Epithelial cell of prostate (primary cell): ENCODE measurements at places on chromosomes 12 and 14.

DNA sequence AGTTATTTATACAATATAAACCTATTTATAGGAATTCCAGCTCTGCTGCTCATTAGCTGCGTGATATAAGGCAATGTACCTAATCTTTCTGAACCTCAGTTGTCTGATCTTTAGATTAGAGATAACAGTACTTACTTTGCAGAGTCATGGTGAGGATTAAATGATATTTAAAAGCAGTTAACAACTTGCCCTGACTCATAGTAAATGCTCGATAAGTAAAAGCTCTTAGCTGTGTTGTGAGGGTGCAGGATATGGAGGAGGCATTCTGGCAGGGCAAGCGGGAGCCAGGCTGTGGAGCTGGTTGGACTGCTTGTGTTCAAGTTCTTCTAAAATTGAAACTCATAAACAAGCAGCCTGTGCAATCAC, 140.0 kb upstream of the PRICKLE1 start:
- DNase-seq: no peak

GRCh38 chr14:29893989-29894388, 33.7 kb downstream of the PRKD1 start:
- DNase-seq: no peak

- peak; percentile 62 for DNase-seq
Measured at GRCh38 chr12:6852651-6853354, 853 bp downstream of the USP5 start.

- no peak for DNase-seq
Measured at GRCh38 chr12:95443459-95443858, 30.5 kb upstream of the METAP2 start.

GRCh38 chr12:84891106-84891838, 21.3 kb downstream of the SLC6A15 start:
- no peak for DNase-seq

- no peak for DNase-seq
Measured at GRCh38 chr14:88204221-88204620, 118.8 kb downstream of the KCNK10 start.

DNA sequence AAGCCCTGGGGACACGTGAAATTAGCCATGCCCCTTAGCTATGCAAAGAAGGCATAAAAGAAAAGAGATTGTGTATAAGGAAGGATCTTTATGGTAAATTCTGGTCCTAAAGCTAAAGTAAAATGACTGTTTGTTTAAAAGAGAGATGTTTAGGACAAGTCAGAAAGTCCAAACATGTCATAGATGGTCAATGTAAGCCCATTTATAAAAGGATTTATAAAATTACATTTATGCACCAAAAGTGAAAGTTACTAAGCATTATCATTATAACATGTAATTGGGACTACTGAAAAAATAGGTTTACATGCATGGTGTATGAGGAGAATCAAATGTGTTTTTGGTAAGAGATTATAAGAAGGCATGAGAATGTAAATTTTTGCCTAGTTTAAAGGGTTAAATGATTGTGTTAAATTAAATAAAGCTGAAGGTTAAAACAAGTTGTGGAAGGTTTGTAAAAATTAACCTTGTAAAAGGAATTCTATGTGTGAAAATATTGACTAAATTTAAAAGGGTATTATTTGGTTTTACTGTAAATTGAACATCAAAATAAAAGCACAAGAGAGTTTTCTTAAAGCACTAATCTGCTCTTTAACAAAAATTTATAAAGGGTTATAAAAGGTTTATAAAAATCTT, 50.4 kb upstream of the TSPAN8 start:
- no peak for DNase-seq

DNA sequence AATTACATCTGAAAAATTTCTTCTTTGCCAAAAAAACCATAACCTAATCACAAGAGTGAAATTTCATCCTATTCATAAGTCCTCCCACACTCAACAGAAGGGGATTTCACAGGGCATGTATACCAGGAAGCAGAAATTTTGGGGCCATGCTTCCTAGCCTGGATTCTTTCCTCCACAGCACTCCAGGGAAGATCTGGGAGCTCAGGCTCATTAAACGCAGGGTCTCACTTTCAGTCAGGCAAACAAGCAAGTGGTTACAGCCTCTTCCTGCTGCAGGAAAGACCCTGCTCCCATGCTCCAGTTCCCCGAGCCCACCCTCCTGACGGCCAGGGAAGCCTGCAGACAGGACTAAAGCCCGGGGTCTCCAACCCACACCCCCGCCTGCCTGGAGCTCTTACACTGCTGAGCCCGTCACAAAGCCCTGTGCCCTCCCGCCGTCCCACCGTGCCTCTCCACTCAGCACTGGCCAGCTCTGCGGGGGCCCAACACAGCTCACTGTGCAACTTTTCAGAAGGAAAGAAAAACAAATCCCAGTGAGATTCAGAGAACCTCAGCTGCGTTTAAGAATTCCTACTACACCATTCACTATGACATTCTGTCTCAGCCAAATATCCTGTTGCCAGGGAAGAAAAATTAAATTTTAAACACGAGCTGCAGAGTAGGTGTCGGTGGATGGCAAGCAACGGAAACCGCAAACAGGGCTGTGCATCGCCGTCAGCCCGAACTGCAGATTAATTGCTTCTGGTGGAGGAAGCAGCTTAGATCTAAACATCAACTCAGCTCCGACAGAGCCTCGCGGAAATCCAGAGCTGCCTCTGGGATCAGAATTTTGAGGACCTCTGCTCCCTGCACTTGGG, 106.7 kb upstream of the SFSWAP start:
- DNase-seq: no peak

DNA sequence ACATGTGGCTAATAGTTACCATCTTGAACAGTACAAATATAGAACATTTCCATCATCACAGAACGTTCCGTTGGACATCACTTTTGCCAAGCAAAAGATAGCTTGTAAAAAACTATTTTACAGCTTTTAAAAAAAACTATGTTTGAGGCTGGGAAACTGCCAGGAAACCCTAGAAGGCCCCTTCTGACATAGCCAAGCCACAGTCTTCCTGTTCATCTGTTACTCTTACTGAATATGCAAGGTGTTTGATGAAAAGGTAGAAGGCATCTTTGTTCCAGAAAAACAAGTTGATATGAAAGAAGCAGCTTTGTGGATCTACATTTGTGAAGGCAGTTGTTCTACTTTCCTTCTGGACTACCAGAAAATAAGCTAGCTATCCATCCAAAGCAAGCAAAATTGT, 23.6 kb upstream of the WNK1 start:
- DNase-seq: no peak

GRCh38 chr12:69338120-69338859, 9.9 kb upstream of the LYZ start:
- no peak for DNase-seq

DNA sequence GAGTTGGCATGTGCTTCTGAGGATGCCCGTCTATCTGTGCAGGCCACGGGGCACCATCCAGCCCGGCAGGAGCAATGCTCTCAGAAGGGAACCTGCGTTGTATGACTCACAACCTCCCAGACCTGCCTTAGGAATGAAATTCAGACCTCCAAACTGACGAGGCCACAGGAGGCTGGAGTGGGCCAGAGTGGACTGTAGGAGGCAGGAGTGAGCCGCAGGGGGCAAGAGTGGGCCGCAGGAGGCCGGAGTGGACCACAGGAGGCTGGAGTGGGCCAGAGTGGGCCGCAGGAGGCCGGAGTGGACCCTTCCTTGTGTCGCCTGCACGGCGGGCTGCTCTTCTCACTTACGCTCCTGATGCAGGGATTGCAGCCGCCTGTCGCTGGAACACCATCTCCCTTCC, 11.1 kb upstream of the FBRSL1 start:
- DNase-seq: no peak

- DNase-seq: no peak
Measured at GRCh38 chr14:33707716-33708115, 243.2 kb downstream of the EGLN3 start.

DNA sequence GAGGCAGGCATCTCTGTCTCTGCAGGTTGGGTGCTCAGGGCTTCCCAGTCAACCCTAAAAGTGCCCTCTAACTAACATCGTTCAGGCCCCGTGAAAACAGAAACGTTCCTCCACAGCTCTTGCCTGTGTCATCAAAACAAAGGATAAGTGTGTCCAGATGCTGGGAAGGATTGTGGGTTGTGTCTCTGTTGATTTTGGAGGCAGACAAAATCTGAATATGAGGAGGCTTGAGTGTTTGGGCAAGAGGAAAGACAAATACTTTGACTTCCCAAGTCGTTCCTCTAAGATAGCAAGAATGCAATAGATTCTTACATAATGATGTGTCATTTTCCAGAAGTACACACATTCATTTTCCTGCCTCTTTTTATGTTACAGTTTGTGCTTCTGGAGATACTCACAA, 52.9 kb downstream of the SERPINA3 start:
- DNase-seq: no peak

DNA sequence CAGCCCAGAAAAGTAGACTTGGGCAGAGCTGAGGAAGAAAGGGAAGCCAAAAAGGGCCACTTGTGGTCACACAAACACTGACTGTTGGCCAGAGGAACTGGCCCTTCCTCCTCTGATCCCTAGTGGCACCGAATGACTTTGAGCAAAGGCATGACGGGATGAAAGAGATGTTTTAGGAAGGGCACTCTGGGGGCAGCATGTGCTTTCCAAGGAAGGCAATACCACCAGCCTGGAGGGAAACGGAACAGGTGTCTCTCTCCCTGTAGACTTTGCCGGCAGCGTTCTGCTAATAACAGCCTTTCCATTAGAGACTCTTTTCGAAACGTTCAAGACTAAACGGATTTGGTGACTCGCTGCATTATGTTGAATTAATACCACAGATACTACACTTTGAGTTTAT, 12.3 kb upstream of the FBXO21 start:
- no peak for DNase-seq

DNA sequence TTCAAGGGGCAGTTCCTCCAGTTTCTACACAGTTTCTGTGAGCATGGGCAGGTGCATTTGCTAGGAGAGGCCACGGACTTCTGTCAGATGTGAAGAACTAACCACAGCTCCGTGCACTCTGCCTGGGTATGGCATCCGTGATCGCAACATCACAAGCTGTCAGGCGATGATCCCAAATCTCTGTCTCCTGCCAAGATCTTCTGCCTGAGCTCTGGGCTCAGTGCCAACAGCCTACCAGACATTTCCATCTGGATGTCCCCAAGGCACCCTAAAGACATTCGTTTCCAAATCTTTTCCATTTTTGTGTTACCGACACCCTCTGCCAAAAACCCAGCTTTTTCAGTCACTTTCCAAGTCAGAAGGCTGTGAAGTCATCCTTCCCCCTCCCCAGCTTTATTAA, 292.1 kb downstream of the GLT1D1 start:
- no peak for DNase-seq

- DNase-seq: peak; percentile 10
Measured at GRCh38 chr14:60805841-60806430, 71.4 kb downstream of the MNAT1 start.

- DNase-seq: no peak
Measured at GRCh38 chr12:48774516-48774915, 14.4 kb downstream of the ADCY6 start.

GRCh38 chr12:80045594-80045993, 53.7 kb upstream of the OTOGL start:
- peak; percentile 77 for DNase-seq

DNA sequence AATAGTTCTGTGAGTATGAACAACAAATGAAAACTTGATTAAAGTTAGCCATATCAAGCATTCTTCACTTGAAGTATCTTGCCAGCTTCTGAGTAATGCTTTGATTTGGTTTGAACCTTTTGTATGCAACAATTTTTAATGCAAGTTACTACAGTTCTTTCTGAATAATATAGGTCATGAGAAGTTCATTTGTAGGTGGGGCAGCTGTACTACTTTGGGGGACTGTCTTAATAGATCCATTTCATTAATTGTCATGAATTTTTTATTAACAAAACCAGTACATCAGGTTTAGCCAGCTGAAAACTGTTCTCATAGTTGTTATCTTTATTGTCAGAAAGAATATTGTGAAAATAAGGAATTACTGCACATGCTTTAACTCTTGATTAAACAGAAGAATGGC, 142.7 kb downstream of the FOXA1 start:
- peak; percentile 18 for DNase-seq

GRCh38 chr12:43352001-43352400, 200.0 kb downstream of the ADAMTS20 start:
- DNase-seq: no peak

DNA sequence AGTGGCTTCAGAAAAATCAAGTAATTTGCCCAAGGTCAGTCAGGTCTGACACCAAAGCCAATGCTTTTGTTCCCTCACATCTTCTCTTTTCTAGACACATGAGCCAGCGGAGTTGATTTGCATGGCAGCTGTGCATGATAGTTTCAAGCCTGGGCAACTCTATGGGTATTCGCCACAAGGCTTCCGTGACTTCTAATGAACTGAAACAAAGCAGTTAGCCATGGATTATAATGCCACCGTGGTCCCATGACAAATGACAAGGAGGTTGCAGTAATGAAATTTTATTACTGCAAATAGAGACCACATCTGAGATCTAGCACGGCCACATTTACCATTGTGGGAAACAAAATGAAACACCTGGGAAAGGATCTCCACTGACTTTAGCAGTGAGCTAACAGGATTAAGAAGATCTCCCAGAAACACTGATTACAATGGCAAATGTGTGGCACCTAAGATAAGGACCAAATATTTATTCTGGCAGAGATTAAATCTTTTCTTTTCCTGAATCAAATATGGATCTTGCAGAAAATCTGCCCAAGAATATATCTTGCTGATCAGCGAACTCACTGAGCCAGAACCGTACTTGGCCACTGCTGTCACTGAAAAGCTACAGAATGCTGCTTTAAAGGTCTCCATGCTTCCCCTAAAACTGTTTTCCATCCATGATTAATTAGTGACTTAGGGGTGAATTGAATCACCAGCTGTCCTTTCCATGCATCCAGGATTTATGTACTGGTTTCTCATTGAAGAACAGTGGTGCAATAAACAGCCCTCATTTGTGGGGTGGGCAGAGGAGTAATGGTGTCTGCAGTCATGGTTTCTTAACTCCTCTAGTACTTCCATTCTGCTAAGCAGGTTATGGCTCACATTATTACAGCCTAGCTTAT, 551.0 kb downstream of the DIO2 start:
- DNase-seq: no peak

- DNase-seq: no peak
Measured at GRCh38 chr14:98229656-98230366, 1042.2 kb downstream of the BCL11B start.

DNA sequence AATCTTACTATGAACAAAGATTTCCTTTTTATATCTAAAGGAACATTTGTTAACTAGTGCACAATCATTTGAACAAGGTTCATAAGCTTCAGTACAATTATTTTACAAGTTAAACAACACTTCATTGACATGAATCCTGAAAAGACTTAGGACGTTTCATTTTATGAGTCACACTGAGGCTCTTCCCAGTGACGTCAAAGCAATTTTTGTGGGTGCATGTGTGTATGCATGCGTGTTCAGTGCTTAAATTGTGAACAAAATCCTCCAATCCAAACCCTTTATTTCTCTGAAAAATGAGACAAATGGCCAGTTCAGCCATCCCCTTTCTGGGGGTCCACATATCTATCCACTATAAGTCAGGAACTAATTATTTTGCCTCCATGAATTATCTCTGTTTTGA, 2.9 kb downstream of the LMNTD1 start:
- DNase-seq: peak; percentile 20

GRCh38 chr12:92529944-92530343, 172.8 kb upstream of the PLEKHG7 start:
- DNase-seq: no peak

DNA sequence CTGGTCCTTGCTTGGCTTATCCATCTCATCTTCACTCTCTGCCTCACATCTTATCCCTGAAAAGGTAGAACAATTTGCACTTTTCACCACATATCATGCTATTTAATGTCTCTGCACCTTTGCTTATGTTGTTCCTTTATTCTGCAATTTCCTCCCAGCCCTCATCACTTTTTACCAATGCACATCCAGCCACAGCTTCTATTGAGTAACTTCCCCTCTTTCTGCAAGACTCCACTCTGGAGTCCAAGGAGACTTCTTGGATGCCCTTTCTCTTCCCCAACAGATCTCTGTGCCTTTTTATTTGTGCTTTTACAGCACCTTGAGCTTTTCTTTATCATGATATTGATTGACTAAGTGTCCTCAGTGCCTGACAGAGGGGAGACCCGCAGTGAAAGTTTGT, 797.1 kb downstream of the VRK1 start:
- no peak for DNase-seq
